Fibroblast of upper back skin (primary cell): ENCODE measurements at places on chromosomes 4 and X.

- peak; percentile 78 for DNase-seq
Observed at GRCh38 chr4:168643111-168643795, 146.4 kb downstream of the PALLD start.

DNA sequence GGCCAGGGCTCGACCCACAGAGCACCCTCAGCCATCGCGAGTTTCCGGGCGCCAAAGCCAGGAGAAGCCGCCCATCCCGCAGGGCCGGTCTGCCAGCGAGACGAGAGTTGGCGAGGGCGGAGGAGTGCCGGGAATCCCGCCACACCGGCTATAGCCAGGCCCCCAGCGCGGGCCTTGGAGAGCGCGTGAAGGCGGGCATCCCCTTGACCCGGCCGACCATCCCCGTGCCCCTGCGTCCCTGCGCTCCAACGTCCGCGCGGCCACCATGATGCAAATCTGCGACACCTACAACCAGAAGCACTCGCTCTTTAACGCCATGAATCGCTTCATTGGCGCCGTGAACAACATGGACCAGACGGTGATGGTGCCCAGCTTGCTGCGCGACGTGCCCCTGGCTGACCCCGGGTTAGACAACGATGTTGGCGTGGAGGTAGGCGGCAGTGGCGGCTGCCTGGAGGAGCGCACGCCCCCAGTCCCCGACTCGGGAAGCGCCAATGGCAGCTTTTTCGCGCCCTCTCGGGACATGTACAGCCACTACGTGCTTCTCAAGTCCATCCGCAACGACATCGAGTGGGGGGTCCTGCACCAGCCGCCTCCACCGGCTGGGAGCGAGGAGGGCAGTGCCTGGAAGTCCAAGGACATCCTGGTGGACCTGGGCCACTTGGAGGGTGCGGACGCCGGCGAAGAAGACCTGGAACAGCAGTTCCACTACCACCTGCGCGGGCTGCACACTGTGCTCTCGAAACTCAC is 3.6 kb downstream of the MID1IP1 start:
- DNase-seq = peak; percentile 28

GRCh38 chrX:10174051-10174450 is 17.3 kb downstream of the CLCN4 start:
- DNase-seq = no peak

- no peak for DNase-seq
Observed at GRCh38 chrX:88424541-88424940, 322.5 kb upstream of the CPXCR1 start.

- DNase-seq = no peak
Observed at GRCh38 chrX:146615628-146616348, 193.8 kb upstream of the CXorf51B start.

DNA sequence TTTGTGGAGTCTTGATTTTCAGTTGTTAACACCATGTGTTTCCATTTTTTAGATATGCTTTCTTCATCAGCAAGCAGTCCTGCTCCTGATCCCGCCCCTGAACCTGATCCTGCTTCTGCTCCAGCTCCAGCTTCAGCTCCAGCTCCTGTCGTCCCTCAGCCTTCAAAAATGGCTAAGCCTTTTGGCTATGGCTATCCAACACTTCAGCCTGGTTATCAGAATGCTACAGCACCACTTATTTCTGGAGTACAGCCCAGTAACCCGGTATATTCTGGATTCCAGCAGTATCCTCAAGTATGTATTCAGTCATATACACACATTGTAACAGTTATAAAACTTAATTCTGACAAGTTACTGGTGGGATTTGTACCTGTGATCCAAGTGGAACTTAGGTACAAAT is 60.9 kb downstream of the SEC24B start:
- DNase-seq = no peak

DNA sequence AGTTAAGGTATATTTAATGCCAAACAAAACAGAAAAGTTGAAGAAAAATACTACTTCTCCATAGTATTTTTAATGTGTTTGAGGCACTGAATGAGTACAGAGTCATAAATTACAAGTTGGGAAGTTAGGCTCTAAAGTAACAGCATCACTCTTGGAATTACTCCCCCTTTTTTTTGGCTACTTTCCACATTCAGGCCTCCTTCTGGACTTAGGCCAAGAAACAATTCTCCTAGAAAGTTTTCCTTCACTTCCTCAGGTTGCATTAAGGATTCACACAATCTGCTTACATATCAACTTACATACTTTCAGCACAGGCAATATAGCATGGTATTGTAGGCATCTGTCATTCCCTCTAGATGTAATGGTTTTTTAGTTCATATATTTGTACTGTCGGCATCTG is 52.1 kb downstream of the TMEM165 start:
- peak; percentile 67 for DNase-seq
